H7 (cell line): ENCODE measurements at places on chromosomes 1 and 21.
A peak's percentile ranks its signal among the peaks of the same experiment; 100 is the strongest.

GRCh38 chr1:2418791-2419320 lies 6.5 kb upstream of the PEX10 start:
- no peak for DNase-seq

DNA sequence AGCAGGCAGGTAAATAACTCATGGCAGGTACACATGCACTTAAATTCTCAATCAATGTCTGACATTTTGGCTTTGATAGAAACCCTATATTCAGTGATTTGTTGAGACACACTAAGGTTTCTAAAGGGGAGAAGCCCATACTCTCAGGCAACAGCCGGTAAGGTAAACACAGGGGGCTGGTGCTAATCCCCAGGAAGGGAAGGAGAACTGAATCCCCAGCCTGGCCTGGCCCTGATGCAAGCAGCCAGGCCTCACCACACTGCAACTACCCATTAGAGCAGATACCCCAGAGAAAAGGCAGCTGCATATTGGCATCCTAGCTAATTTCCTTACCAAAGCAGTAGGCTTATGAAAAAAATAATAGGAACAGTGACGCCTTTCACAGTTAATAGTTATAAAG lies 116.5 kb upstream of the LRRC7 start:
- DNase-seq: peak; percentile 6

- DNase-seq: no peak
Observed at GRCh38 chr1:68438310-68438709, 11.4 kb downstream of the RPE65 start.

DNA sequence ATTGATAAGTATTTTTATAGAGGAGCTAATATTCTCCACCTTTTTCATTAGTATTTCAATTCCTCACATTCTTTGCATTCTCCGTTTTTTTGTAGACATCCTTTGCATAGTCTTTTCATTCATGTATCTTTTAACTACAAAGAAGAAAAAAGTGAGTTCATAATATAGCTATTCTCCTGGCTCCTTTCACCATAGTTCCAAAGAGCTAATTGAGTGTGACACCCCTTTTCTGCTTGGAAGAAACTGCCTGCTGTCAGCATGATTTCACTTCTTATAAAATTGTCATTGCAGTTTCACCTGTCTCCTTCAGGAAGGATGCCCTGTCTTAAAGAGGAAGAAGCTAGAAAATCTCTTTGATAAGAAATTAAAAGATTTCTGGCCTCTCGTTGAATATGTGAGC lies 991.1 kb downstream of the KCNT2 start:
- no peak for DNase-seq

DNA sequence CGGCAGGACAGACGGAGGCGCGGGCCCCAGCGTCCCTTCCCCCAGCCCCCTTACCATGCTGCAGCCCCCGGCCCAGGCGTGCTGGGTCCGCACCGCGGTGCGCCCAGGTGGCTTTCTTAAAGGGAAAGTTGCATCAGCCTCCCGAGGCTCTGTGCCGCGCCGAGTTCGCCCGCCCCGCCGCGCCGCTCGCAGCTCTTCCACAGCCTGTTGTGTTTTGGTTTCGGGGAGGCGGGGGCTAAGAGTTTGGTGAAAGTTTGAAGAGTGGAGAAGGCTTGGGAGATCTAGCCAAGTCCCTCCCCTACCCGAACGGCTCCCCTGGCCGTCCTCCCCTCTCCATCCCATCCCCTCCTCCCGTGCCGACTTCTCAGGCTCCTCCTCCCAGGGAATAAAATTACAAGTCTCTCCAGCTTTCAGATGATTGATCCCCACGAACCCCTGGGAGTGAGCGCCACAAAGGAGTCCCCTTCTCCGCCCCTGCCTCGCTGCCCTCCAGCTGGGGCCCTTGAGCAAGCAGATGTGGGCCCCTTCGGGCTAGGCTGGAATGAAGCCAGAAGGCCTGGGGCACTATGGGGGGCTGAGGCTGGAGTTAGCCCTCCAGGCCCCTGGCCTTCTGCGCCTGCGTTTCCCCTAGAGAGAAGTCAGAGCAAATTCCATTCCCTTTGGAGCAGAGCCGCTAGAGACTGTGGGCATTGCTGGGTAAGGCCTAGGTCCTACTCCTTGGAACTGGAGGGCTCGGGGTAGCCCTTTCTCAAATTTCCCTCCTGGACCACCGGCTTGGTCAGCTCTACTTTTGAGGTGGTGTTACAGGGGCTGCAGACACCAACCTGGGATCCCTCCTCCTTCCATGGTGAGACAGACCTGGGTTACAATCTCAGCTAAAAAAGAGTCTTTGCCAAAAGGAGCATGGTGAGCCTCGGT lies at the start of gene SLC6A9:
SLC6A9 (minus strand) TSS at position 211 of the 918 bp plus-strand sequence. CDS start 7,185 bp downstream, outside the sequence.
- DNase-seq: peak; percentile 91

- peak; percentile 29 for DNase-seq
Observed at GRCh38 chr1:10615332-10615731, 140.6 kb downstream of the PEX14 start.

GRCh38 chr1:77704736-77705135 lies 22.3 kb upstream of the ZZZ3 start:
- DNase-seq: no peak

DNA sequence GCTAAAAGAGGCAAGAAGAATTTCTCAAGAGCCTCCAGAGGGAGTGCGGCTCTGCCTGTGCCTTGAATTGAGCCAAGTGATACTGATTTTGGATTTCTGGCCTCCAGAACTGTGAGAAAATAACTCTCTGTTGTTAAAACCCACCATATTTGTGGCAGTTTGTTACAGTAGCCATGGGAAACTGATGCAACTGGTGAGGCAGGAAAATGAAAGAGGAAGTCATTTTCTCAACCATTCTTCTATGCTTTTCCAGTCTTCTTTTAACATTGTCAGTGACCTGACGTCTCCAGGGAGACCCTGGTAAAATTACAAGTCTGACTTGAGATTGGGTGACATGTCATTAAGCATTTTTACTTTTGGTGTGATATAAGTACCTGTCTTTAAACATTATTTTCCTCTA lies 5.8 kb downstream of the OR6P1 start:
- DNase-seq: no peak
